MCF 10A (cell line): ENCODE measurements at places on chromosomes 5 and 9.

- DNase-seq = peak; percentile 90
These were observed 218.7 kb downstream of the TRPM3 start for GRCh38 chr9:70902692-70903131.

DNA sequence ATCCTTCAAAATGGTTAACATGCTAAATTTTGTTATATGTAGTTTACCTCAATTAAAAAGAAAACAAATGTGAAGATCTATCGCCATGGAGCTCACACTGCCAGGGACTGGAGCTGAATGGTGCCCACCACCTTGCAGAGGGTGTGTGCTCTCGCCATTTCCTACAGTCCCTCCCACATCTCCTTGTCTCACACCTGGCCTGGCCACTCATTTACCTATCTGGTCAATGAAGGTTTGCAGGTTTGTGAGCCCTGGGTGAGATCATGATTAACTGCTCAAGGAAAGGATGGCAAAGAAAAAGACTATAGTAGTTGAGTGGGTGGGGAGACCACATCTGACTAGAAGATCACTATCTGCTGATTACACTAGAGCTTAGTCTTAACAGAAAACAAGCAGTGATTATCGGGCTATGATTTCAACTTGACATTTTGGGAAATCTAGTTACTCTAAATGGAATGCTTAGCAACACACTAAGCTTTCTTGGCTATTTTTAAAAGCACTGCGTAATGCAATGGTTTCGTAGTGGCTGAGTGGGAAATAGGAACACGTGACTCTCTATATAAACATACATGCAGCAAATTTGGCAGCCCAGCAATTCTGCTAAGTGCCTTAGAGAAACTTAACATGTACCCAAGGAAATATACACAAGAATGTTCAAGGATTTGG is 27.3 kb downstream of the PUM3 start:
- no peak for DNase-seq

DNA sequence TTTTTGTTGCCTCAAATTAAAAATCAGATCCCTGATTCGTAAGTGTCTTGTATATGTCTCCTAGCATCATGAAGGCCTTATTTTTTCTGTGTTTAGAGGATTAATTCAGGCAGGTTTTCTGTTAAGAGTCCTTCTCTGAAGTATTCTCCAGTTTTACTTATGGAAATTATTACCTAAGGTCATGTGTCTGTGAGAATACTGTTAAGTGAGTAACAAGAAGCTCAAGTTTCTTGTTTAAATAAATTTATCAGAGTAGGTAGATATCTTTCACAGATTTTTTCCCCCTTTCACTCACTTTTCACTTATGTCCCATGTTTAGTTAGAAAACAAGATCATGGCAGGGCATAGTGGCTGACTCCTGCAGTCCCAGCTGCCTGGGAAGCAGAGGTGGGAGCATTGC is 233.6 kb downstream of the KDM4C start:
- no peak for DNase-seq

GRCh38 chr9:2336055-2336454 is 285.5 kb upstream of the VLDLR start:
- DNase-seq = no peak

DNA sequence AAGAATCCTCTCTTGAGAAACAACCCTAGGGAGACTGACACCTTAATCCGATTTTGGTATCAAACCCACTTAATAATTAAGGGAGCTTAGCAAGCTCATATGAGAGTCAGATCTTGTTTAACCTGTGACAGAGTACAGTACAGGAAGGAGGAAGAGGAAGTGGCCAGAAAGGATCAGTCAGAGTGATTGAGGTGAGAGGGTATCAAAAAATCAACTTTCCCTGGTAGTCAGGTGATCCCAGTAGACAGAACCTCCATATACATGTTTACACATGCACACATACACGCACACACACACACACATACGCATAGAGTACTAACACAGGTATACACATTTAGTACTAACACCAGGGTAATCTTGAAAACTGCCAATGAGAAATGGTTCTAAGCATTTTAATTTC is 56.8 kb downstream of the GLIS3 start:
- no peak for DNase-seq
